H1 (cell line): ENCODE measurements at places on chromosomes 7 and 10.

- no peak for DNase-seq
Measured at GRCh38 chr7:1043552-1044188, 676 bp upstream of the GPR146 start.

- no peak for DNase-seq
Measured at GRCh38 chr10:92238586-92239098, 52.2 kb downstream of the CPEB3 start.

DNA sequence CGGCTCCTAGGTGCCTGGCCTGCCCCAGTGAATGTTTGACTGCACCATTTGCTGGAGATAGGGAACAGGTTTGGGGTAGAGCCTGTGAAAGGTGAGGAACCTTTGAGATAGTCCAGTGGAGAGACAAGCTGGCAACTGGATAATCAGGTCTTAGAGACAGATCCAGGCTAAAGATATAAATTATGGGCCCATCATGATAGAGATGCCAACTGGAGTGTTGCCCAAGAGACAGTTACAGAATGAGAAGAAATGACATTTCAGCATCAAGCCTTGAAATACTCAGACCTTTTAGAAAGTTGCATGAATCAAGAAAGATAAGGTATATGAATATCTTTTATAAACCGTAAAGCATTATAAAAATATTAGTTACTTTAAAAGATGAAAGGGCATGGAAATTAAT lies 27.1 kb downstream of the CREB3L2 start:
- no peak for DNase-seq

DNA sequence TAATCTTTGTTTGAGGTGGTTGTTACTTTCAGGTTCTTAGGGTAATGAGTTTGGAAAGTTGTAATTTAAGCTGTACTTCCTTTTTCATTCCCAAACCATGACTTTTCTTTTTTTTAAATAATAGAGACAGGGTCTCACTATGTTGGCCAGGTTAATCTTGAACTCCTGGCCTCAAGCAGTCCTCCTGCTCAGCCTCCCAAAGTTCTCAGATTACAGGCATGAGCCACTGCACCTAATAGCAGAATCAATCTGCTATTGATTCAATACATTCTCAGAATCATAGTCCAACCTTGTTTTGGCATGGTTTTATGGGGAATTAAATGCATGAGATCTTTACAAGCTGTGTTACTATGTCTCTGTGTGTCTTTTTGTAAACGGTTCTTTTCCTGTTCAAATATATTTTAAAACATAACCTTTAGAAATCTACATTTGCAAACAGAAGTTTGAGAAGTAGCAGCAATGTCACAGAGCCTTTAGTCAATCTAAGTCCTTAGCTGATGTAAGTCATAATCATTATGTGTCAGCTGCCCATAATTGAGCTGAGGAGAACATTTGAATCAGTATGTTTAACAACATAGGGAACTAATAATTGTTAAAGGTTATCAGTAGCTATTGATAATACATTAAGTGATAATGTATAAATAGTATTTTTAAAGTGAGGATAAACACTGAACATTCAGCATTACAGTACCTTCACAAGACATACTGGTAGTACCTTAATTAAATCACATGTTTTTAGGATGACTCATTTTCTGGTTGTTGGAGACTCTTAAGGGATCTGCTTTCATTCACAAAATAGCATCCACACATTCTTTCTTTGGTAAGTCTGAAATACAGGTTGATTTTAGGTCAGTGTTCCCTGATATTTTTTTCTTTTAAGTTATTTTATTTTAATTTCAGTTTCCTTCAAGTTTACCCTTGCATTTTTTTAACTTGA lies 8.8 kb downstream of the INPP5F start:
- no peak for DNase-seq

- DNase-seq, result no peak
Measured at GRCh38 chr7:99833289-99833877, 5.6 kb downstream of the CYP3A43 start.

- peak; percentile 72 for DNase-seq
Measured at GRCh38 chr10:132065491-132066105, at the start of gene JAKMIP3. JAKMIP3 (plus strand) TSS chr10:132065946; CDS start chr10:132104809, 38,863 bp downstream.

GRCh38 chr7:116218051-116218645 lies 7.8 kb downstream of the TES start:
- DNase-seq, result no peak

DNA sequence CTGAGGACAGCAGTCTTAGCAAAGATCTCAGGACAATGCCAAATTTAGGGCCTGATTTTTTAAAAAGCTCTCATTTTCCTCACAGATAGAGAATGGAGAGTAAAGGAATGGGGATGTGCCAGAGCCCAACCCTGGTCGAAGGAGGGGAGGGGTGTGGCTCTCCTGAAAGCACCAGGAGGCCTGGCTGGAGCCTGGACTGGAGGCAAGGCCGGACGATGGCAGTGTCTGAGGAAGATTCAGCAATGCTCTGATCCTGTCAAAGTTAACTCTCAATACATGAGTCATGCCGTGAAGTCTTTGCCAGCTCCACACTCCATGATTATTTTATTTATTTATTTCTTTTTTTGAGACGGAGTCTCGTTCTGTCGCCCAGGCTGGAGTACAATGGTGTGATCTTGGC lies 108.3 kb downstream of the UPF2 start:
- no peak for DNase-seq

GRCh38 chr7:332020-332517 lies 42.1 kb downstream of the FOXL3 start:
- DNase-seq, result no peak

DNA sequence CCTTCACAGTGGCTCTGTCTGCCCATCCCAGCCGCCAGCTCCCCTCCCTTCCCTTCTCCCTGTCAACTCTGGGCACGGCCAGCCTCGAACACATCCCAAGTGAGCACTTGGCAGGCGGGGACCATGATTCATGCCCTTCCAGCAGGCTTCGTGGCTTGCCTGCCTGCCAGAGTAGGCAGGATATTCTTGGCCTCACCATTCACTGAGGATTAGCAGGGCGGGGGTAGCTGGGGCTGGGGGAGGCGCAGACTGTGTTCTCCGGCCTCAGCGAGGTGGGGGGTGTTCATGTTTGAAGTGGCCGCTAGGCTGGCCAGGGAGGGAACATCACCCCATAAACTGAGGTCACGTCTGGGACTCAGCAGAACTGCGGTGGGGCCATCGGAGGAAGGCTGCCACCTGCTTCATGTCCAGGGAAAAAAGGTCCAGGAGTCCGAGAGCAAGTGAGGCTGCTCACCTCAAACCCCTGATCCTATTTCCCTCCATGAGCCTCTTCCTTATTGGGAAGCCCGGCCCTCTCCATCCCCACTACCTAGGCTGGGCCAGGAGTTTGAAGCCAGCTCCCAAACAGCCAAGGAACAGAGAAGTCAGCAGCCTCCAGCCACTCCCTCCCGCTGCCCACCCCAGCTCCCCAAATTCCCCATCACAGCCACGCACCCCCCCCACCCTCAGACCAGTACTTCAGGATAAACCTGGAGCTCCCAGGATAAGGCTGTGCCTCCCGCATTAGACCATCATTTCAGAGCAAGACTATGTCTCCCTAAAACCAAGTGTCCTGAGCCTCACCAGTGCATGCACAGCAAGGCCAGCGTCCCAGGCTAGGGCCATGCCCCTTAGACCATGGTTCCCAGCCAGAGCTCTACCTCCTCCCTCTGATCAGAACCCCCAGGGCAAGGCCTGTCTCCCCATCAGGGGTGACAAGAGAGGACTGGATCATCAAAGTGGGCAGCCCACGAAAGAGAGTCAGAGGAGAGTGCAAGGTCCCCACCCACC lies 42.8 kb upstream of the RABGEF1 start:
- no peak for DNase-seq

DNA sequence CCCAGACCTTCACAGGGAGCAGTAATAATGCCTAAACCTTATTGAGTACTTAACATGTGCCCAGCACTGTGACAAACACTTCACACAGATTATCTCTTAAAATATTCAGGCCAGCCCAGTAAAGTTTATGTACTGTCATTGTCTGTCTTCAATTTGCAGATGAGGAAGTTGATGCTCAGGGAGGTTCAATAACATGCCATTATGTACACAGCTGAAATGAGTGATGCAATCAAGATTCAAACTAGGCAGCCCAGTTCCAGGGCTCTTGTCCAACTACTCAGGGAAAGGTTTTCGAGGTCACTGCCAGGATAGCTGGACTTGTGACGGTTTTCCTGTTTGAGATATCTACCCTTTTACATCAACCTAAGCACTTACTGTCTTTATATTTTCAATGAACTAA lies 56.1 kb downstream of the AUTS2 start:
- no peak for DNase-seq

- no peak for DNase-seq
Measured at GRCh38 chr7:157753713-157754415, 417.1 kb downstream of the DNAJB6 start.

GRCh38 chr10:36441557-36441956 lies 683.8 kb upstream of the ANKRD30A start:
- DNase-seq, result no peak

- DNase-seq, result no peak
Measured at GRCh38 chr7:154990964-154991540, 11.9 kb downstream of the PAXIP1 start.

GRCh38 chr7:131948434-131949053 lies 392.1 kb upstream of the PODXL start:
- DNase-seq, result no peak

DNA sequence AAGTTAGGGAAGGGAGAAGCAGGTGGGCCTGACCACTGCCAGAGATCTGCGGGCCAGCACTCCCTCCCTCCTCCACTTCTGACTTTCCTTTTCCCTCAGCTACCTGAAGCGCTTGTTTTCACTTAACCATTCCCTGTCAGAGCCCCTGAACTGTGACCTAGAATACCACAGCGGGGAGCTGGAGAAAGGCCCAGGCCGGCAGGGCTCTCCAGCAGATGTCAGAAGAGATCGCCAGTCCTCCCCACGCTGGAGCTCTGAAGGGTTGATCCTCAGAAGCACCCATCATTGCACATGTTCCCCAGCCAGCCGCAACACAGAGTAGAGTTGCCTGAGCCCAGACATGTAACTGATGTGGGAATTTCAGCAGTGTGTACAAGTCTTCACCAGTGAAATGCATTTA lies 44.4 kb upstream of the GAD2 start:
- peak; percentile 13 for DNase-seq

GRCh38 chr10:44337081-44337480 lies 47.8 kb downstream of the CXCL12 start:
- DNase-seq, result no peak

GRCh38 chr7:121429798-121430197 lies 33.7 kb upstream of the FAM3C start:
- DNase-seq, result no peak

DNA sequence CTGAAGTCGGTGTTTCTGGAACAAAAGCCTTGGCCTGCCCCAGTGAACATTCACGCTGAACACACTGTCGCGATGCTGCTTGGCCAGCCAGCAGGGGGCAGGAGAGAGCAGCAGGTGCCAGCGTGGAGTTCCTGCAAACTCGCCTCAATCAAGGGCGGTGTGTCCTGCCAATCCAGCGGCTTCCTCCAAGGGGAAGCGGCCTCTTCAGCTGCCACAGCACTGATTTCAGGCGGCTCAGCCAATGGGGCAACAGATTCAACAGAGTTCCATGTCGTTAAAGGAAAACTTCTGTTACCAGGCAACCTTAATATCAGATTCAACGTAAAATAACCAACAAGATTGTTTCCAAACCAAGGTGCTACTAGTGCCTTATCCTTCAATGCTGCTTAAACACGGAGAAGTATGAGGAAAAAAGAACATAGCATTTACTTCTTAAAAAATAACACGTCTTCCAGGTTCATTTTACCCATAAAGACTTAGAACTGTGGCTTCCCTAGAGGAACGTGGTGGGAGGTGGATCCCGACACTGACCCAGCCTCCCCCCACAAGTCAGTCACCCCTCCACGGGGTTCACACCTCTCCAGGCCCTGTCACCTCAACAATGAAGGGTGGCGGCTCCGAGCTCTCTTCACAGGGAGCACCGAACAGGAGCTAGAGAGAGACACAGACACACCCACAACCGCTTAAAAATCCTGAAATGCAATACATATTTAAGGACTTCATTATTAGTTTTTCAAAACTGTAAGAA lies 178.2 kb downstream of the DIP2C start:
- DNase-seq, result peak; percentile 97

GRCh38 chr10:15123749-15124184 lies 26.6 kb downstream of the RPP38 start:
- DNase-seq, result no peak

DNA sequence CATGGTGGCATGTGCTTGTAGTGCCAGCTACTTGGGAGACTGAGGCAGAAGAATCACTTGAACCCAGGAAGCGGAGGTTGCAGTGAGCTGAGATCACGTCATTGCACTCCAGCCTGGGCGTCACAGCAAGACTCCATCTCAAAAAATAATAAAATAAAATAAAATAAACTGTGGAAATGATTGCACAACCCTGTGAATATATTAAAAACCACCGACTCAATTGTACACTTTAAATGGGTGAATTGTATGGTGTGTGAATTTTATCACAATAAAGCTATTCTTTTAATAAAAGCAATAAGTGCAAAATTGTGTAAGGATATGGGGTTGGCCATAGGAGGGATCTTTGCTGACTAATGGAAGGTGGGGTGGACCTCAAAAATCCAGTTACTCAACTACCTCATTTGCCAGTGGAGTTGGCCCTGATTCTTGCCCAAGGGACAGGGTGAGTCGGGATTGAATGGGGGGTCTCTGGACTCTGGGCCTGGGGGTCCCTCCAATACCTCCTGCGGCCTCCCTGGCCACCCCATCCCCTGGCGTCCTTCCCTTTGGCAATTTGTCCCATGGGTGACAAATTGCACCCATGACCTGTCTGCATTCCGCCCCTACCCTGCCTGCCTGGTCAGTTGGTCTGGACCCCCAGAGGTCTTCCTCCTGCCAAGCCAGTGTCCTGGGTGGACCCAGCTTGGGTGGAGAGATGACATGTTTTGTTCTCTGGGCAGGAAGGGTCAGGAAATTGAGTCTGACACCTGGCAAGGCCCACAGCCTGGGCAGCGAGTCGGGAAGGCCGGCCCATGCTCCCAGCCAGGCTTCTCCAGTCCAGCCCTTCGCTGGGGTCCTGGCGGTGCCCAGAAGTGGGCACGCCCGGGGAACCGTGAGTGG lies 61.7 kb upstream of the ELN start:
- no peak for DNase-seq

- DNase-seq, result no peak
Measured at GRCh38 chr10:52491246-52491995, 177.3 kb downstream of the DKK1 start.

- no peak for DNase-seq
Measured at GRCh38 chr7:133948588-133948987, 178.6 kb upstream of the LRGUK start.

DNA sequence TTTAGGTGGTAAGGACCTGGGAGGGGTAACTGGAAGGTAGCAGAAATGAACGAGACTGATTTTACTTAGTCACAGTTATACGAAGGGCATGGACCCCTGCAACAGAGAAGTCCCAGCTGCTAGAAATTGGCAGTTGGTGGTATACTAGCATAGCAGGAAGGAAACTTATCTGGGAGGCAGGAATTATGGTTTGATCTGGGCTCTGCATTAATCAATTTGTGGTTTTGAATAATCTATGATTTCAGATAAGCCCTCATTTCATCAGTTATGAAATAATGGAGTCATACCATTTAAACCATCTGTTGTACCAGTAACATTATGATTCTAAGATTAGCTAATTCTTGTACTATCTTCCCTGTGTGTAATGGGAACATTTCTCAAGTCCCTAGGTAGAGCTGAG lies 54.0 kb upstream of the TMEM229A start:
- no peak for DNase-seq

GRCh38 chr10:32979041-32979440 lies 21.0 kb upstream of the ITGB1 start:
- no peak for DNase-seq

- no peak for DNase-seq
Measured at GRCh38 chr7:113431406-113431805, 313.1 kb upstream of the SMIM30 start.

- no peak for DNase-seq
Measured at GRCh38 chr10:117530791-117531190, 11.8 kb upstream of the EMX2 start.
